T-helper 1 cell (primary cell): ENCODE measurements at places on chromosomes 11 and 22.

DNA sequence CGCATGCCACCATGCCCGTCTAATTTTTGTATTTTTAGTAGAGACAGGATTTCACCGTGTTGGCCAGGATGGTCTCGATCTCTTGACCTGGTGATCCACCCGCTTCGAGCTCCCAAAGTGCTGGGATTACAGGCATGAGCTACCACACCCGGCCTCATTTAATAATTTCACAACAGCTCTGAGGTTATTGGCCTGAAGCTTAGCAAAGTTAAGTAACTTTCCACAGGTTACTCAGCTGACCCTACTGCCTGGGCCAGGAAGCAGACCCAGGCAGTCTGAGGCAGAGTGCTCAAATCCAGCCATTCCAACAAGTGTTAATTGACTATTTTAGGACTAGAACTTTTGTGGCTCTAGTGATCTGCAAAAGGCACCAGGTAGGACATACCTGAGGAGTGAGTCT, 52.2 kb upstream of the L3MBTL2 start:
- DNase-seq, result no peak

DNA sequence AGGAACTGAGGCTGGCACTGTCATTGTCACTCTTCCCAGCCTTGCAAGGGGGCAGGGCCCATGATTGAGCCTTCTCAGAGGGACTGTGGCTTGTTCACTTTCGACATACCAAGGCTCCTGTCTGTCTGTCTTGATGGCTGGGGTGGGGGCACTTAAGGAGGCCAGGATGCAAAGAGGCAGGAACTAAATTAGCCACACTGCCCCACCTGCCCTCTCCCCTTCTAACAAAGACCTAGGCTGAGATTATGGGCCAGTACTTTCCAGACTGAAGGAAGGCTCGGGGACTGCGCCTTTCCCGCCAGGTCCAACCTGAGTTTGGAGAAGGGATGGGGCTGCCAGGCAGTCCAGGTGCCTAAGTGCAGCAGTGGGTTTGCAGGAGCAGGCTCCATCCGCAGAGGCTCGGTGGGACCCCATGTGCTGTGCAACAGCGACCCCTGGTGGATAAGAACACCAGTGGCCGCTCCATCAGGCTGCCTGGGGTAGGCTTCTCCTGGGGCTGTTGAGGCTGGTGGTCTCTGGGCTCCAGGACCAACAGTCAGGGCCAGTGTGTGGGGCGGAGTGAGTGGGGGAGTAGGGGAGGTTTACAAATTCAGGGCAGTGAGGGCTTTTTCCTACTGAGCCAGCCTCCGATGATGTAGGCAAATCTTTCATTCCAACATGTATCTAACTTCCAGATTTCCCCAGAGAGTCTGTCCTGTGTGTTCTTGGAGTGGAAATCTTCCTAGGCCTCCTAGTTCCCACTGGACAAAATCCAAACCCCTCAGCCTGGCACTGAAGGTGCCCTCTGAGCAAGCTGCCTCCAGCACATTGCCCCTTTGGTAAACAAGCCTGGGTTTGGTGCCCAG, 93.9 kb downstream of the INSC start:
- peak; percentile 52 for DNase-seq

DNA sequence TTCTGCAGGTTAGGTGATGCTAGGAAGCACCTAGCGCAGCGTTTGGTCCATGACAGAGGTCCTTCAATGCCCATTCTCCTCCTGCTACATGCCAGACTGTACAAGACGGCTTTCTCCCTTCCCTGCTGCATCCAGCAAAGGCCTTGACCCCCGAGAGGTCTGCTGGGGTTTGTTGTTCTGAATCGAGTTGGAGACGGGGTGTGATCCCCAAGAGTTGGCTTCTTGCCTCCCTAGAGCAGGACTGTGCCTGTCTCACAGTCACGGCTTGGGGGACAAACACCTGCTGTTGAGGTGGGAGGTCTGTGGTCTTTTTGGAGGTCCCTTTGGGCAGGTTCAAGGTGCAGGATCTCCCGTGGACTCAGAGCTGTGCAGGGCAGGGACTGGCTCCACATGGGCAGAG, 352.3 kb upstream of the B3GAT1 start:
- DNase-seq, result no peak

GRCh38 chr22:38987171-38987895, 5.2 kb downstream of the APOBEC3B start:
- no peak for DNase-seq

DNA sequence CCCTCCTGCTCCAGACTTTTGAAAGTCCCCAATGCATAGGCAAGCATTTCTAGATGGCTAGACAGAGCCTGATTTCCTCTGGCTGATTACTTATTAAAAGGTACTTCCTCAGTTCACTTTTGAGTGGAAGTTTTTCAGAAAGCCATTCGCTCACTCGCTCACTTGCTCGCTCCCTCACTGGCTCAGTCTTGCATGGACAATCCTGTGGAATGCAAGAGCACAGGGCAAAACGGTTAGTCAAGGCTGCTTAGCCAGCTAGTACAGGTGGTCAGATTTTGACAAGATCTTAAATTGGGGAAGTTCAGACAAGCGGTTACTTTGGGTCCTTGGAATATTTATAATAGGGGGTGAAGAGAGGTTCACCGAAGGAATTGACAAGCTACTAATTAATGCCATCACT, 101.0 kb downstream of the ARL14EP start:
- no peak for DNase-seq

GRCh38 chr11:60872124-60872960, 5.0 kb downstream of the ZP1 start:
- no peak for DNase-seq

DNA sequence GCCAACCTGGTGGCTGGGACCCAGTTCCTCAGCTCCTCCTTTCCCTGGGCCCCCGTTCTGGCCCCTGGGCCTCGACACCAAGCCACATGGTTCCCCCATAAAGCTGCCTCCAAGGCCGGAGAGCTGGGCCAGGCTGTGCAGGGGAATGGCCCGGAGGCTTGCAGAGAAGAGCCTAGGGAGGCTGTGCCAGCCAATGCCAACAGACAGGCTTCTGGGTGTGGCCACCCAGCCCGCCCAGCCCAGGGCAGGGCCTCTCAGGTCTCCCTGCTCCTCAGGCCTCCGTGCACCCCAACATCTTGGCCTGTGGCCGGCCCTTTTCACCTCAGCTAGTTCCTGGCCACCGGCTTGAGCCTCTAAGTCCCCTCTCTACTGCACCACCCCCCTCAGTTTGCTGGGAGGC, 17.4 kb upstream of the FLRT1 start:
- no peak for DNase-seq

- DNase-seq, result no peak
Measured at GRCh38 chr11:114358716-114359115, 41.6 kb downstream of the C11orf71 start.

DNA sequence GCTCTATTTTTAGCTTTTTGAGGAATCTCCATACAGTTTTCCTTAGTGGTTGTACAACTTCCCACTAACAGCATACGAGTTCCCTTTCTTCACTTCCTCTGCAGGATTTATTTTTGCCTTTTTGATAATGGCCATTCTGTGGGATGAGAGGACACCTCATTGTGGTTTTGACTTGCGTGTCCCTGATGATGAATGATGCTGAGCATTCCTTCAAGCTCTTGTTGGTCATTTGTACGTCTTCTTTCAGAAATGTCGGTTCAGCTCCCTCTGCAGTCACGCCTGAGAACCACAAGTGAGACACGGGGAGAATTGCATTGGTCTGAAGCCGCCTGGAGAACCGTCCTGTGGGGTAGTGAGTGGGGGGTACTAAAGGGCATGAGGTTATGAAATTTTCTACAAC, 2.0 kb upstream of the KRTAP5-10 start:
- DNase-seq, result no peak

DNA sequence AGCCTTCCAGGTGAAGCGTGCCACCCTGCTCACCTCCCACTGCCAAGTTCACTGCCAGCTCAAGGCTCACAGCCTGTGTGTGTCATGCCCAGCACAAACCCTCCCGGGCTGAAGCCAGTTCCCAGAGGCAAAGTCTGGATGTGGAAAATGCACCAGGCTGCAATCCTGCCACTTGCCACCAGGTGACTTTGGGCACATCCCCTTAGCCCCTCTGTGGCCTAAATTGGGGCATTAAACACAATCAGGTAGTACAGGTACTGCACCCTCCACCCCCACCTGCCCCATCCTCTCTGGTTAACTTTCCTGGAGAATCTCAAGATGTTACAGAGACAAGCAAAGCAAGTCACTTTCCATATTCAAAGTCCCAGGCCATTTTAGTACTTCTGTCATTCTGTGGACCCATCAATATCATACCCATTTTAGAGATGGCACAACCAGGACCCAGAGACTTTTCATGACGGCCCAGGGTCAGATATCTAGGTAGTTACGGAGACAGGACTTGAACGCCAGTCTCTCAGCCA, 1.8 kb upstream of the RASD2 start:
- no peak for DNase-seq

- no peak for DNase-seq
Measured at GRCh38 chr11:66359662-66360087, 11.9 kb downstream of the SLC29A2 start.
